ENCODE measurements at places on chromosomes 2 and 18.
A peak's percentile ranks its signal among the peaks of the same experiment; 100 is the strongest.

- peak; percentile 14 for DNase-seq
These were observed 210.9 kb downstream of the DYM start for GRCh38 chr18:49249521-49249920.

GRCh38 chr2:54476852-54477251, 20.7 kb downstream of the SPTBN1 start:
- no peak for DNase-seq

DNA sequence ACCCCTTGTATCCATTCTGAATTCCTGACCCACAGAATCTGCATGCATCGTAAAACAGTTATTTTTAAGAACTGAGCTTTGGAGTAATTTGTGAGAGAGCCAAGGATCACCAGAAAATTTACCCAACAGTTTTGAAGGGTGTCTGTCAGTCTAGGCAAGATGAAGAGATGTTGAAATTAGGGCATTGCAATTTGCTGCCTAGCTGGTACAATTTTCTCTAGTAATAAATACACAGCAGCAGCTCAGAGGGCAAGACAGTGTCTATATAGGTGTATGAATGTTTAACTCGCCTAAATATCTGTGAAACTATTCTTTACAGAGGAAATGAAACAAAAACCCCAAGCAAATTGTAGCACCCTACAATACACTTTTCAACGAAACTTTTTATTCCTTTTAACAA, 377.8 kb upstream of the POU3F3 start:
- no peak for DNase-seq

DNA sequence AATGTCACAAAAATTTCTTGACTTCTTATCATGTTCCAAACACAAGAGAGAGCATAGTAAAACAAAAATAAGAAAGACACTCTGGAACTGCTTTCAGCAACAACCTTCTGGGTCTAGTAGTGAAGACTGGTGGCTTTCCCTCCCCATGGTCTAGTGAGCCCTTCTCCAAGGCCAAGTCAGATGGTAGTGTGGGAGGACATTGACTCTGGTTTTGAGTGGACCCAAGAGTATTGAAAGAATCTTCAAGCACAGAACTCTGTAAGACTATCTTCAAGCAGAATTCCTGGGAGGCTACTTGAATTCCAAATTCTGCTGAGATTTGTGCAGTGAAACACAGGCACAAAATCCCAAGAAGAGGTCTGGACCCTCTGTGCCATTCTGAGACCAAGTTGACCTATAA, 21.1 kb downstream of the ANTXR1 start:
- no peak for DNase-seq

DNA sequence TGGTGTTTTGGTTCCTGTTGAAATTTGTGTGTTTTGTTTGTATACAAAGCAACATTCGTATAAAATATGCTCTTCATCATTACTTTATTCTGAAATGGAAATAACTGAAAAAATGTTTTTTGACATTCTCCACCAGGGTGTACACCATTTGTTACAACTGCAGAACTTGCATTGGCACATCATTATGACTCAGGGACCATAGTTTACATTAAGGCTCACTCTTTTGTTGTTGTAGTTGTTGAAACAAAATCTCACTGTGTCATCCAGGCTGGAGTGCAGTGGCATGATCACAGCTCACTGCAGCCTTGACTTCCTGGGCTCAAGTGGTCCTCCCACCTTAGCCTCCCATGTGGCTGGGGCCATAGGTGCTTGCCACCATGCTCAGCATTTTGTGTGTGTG, 676.6 kb downstream of the TDRD15 start:
- DNase-seq: no peak

- peak; percentile 2 for DNase-seq
These were observed 26.5 kb upstream of the IGFBP2 start for GRCh38 chr2:216606551-216607276.

- no peak for DNase-seq
These were observed 111.8 kb upstream of the PPP1CB start for GRCh38 chr2:28639836-28640235.

GRCh38 chr2:196949116-196949515, 22.6 kb upstream of the PGAP1 start:
- no peak for DNase-seq

DNA sequence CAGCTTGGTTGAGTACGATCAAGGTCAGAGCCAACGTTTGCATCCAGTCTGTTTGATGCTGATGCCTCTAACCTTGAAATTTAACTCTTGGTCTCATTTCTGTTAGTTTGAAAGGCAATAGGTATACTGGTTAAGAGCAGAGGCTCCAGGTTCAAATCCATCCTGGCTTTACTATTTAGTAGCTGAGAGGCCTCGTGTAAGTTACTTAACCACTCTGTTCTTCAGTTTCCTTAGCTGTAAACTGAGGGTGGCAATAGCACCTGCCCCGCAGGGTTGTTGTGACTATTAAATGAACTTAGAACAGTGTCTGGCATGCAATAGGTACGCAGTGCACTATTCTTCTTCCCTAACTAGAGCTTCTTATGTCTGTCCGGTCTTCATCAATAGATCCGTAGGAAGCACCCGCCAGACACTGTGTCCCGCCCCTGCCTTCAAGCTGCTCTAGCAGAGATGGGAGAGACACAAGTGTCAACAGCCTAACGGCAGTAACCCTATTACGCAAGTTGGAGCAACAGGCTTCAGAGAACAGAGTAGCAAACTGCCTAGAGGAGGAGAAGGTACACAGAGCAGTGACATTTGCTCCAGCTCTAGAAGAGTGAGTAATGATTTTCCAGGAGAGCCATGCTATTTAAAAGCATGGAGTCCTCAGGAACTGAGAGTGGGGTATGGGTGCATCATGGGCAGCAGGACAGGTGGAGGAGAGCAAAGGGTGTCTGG, 62.7 kb upstream of the ST3GAL5 start:
- DNase-seq: no peak

- DNase-seq: no peak
These were observed 43.7 kb downstream of the TWIST2 start for GRCh38 chr2:238891457-238892203.

DNA sequence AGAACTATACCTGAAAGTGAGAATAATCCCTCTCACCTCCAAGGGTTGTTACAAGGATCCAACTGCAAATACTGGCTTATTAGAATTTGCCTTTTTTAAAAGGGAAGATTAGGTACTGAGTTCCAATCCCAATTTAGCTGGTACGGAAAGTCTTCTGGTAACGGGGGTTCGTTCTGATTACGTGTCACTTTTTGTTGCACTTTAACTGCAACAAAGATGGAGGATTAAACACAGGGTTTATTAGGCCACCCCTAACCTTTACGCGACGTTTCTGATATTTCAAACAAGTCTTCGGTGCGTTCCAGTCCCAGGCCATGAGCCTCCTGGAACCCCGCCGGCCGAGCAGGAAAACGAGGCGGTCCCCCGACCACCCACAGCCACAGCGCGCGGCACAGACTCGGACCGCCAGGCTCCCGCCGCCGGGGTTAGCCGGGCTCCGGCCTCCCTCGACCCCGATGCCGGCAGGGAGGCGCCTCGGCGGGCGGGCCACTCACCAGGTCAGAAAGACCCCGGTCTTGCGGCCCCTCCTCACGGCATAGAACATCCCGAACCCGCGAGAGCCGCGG, 411 bp downstream of the RNASEH1 start:
- no peak for DNase-seq

- DNase-seq: no peak
These were observed 1050.7 kb upstream of the CELF4 start for GRCh38 chr18:38616306-38616705.

- DNase-seq: no peak
These were observed 241.0 kb downstream of the GLI2 start for GRCh38 chr2:120976501-120977307.

DNA sequence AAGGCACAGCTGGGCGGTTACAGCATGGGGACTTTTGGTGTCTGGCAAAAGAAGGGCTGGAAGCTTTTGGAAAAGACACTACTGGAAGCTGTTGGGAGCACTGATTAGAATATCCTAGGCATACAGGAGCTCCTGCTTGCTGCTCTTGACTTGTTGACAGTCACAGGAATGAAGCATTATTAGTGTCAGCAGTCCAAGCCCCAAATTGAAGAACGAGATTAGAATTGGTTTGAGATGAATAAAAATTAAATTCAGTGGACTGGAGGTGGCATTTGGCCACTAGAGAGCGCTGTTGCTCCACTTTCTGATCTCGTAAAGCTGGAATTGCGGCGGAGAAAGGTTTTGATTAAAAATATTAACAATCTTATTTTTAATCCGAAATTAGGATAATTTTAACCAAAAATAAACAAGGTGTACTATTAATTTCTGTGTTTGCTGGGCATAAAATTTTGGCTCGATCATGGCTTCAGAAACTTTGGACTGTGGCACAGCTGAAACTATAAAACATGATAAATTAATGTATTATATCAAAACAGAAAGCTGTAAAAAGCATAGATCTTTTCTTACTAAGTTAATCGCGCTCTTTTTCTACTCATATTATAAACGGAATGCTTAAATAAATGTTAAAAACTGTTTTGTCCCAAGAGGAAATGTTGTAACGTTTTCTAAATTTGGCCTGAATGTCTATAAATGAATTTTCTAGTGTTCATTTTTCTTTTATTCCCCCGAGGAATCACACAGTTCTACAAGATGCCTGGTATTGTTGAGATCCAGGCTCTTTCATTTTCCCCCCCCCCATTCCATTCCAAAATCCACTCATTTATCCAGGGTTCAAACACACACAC, 2.4 kb upstream of the HOXD8 start:
- DNase-seq: peak; percentile 67

DNA sequence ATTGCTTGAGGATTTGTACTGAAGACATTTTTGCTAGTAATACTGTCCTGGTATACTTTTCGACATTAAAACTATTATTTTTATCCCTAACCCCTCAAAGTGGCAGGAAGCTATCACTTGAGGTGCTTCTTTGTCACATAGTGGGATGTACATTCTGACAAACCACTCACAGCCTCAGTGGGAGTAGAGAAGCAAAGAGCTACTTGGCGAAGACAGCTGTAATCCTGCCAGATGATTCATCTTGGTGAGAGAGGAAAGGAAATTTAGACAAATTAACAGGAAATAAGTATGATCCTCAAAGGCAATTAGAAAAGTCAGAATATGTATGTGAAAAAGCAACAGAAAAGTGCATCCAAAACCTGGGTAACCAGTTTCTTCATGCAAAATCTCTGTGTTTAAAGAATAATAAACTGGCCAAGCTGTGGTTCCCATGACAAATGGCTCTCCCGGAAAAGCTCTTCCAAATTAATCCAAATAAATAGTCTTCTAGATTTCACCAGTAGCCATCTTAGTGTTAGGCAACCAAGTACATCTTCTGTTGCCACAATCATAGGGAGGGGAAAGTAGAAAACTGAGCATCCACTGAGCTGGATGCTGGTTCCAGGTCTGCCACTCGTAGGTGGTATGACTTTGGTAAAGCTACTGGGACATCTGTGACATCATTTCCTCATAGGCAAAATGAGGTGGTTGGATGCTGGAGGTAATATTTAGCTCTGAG, 308.0 kb upstream of the LYPD1 start:
- DNase-seq: no peak

DNA sequence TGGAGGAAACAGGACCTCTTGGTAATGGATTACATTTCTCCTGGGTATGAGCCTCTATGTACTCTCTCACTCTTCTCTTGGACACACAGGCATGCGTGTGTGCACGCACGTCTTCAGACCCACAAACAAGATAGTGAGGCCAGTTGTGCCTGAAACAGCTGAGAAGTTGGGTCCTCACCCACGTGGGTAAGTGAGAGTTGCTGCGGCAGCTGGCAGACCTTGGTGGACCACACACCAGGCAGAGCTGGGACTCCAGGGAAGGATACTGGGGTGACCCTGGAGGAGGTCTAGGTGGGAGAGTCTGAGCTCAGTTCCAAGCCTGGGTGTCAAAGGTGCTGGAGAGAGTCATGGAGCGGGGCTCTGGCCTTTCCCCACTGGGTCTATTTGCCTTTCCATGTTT, 194.3 kb downstream of the HAUS1 start:
- no peak for DNase-seq

DNA sequence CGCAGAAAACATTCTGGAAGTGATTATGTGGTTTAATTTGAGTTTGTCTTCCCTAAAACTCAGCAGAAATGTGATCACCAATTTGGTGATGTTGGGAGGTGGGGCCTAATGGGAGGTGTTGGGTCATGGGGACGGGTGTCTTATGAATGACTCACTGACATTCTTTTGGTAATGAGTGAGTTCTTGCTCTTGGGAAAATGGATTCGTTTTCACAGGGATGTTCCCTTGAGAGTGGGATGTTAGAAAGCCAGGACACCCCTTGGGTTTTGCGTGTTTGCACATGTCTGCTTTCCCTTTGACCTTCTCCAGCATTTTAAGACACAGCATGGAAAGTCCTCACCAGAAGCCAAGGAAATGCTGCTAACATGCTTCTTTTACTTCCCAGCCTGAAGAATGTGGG, 321.5 kb upstream of the NT5C1B start:
- no peak for DNase-seq

DNA sequence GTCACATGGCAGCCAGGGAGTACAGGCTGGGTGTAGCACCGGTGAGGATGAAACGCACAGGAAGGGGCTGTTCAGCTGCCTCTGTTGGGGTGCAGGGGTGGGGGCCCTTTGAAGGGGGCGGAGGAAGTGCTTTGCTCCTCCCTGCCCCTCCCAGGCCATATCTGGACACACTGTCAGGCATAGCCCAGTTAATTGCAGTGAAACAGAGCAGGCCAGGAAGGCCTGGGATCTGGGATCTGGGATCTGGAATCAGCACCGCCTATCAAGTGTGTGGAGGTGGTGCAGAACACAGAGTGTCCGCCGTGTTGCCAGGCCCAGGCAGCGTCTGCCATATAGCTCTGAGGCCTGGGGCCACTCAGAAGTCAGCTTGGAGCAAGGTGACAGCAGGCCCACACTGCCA, 119.3 kb upstream of the MSH2 start:
- DNase-seq: no peak

GRCh38 chr18:33052886-33053285, 280.1 kb upstream of the KLHL14 start:
- DNase-seq: no peak

DNA sequence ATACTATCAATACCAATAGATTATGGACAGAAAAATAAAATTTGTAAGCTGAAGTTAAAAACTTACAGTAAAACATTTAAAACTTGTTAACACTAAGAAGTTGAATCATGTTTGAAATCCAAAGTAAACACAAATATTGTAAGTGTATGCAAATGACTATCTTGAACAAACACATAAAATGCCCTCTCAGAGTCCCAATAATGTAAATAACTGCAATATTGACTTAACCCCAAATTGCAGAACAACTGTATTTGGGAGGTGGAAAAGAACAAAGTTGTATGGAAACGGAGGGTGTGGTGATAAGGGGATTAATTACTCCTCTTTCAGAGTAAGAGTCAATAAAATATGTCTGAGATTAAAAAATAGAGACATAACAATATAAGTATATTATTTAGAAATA, 140.0 kb upstream of the NOL4 start:
- DNase-seq: no peak

GRCh38 chr18:629269-630150, 27.9 kb upstream of the TYMS start:
- DNase-seq: no peak

- peak; percentile 35 for DNase-seq
These were observed 17.4 kb downstream of the CIDEA start for GRCh38 chr18:12271376-12272235.

- DNase-seq: no peak
These were observed 59.0 kb downstream of the MOGAT1 start for GRCh38 chr2:222730366-222730999.

Measured in CD4-positive, alpha-beta T cell treated with Interleukin-17A for 1 hour (primary cell).